ENCODE measurements at places on chromosomes 7 and 10.

GRCh38 chr7:5375925-5376324 lies 47.7 kb downstream of the TNRC18 start:
- no peak for DNase-seq

DNA sequence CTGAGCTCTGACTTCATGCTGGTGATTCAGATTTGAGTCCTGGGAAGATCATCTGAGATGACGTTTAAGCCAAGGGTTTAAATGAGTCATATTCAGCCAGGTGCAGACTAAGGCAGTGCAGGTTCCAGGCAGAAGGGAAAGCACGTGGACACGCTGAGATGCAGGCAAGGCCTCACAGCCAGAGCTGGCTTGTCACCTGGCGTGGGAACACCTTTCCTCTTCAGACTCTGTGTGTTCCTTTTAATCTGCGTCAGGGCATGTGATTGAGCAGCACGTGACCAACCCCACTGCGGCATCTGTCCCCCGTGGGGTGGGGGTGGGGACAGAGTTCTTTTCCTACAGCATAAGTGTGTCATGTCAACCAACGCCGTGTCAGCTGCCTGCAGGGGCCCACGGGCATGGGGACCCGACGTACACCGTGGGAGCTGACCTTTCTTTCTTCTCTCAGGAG lies 10.7 kb upstream of the IDI2 start:
- no peak for DNase-seq

- no peak for DNase-seq
Observed at GRCh38 chr7:18128846-18129245, 101.2 kb upstream of the PRPS1L1 start.

GRCh38 chr7:149692557-149692982 lies 80.8 kb downstream of the ZNF467 start:
- DNase-seq: no peak

Data from stimulated activated CD4-positive, alpha-beta T cell treated with anti-CD3 and anti-CD28 coated beads, Interleukin-2, amount 100 ng/mL, for 48 hours (primary cell).